ENCODE measurements at places on chromosomes 1 and 21.

GRCh38 chr1:187689129-187689528, 860.4 kb downstream of the PLA2G4A start:
- no peak for DNase-seq

DNA sequence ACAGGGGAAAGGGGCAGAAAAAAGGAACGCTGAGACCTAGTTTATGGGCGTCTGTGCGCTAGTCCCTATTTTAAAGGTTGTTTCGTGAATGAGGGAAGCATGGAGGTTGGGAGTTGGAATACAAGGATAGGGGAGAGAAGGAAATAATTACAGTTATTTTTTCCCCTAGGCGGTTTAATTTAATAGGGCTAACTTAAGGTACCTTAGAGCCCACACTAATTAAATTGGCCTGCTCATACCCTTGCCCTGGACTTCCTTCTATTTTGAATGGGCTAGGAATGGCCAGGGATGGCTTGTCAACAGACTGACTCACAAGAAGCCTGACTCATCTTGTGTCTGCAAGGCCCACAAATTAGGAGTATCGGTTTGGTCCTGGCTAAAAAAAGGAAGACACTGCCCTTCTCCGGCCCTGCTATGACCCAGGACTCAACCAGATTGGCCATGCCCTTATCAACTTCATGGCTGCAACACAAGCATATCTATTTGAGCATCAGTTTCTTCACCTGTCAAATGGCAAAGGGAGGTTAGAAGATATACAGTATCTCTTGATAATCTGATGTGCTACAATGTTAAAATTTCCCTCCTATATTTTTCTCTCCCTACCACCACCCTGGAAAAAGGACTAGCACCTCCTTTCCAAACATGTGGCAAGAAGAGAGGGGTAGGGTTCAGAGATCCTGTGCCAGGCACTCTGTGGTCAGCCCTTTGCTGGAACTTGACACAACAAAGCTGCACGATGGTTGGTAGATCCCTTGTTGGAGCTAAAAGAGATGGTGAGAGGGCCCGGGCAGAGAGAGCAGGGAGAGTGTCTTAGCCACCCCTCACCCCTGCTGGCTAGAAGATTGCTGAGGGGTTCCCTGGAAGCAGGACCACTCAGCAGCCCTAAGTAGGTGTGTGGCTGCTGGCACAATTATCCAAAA, 2.2 kb upstream of the SSBP3 start:
- no peak for DNase-seq

DNA sequence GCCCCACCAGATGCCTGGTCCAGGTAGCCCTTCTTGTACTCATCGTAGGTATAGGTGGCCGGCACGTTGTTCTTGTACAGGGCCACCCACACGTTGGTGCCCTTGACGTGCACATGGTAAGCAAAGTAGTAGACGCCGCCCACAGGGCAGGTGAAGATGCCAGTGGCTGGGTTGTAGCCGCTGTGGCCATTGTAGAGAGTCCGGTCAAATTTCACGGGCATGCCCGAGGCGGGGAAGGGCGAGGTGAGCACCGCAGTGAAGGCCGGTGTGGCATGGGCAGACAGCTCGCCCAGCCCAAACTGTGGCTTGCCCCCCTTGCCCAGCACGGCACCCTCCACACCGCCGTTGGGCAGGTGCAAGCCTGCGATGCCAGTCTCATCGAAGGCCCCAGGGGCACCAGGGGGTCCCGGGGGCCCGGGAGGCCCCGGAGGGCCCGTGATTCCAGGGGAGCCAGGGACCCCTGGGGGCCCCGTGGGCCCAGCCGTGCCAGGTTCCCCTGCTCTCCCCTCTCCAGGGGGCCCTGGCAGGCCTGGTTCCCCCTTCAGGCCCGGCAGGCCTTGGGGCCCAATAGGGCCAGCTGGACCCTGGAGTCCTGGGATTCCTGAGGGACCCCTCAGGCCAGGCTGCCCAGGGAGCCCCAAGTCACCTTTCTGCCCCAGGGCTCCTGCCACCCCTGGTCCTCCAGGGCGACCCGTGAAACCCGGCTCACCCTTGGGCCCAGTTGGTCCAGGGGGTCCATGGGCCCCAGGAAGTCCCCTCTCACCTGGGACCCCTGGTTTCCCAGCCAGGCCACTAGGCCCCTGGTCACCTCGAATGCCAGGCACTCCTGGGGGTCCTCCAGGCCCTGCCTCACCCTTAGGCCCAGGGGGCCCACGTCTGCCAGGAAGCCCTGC, 9.2 kb downstream of the ADPRS start:
- no peak for DNase-seq

DNA sequence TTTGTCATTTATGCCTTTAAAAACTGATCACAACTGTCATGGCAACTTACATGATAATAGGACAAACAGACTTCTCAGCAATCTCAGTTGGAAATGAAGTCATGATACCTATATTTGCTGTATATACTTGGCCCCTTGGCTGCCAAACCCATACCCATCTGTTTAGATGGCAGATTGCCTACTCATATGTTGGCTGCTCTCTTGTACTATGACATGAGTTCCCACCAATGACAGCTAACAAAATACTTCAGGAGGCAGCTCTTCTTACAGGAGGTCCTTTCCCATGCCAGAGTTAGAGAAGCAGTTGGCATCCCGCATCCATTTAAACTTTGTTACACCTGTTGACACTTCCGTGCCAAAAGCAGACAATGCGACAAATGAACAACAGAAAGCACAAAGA, 603.1 kb upstream of the ADGRL2 start:
- no peak for DNase-seq

GRCh38 chr1:58895082-58895481, 111.2 kb upstream of the JUN start:
- no peak for DNase-seq

- no peak for DNase-seq
Observed at GRCh38 chr1:115982400-115982799, 6.1 kb downstream of the SLC22A15 start.

GRCh38 chr1:7953850-7954609, 7.5 kb upstream of the PARK7 start:
- peak; percentile 85 for DNase-seq

DNA sequence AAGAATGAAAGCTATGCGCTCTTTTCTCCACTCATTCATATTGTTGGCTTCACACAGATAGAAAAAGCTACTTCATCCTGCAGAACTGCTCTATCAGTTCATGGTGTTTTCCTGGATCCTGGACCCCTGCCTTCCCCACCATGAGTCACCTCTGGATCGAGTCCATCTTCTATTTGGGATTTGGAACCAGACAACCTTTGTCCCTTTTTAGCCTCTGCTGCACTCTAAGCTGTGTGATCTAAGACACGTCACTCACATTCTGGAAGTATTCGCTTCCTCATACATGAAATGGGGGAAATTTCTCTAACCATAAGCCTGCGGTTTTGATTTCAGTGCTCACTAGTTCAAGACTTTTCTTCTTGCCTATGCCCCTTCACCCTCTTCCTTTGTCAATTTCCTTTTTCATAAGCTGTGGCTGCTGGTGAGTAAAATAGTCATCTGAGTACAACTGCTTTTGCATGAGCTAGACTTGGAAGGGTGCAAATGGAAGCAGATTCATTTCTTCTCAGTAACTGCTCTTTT, 14.1 kb upstream of the DEGS1 start:
- DNase-seq: no peak

GRCh38 chr1:155648207-155649147, 38.5 kb downstream of the MSTO1 start:
- no peak for DNase-seq

DNA sequence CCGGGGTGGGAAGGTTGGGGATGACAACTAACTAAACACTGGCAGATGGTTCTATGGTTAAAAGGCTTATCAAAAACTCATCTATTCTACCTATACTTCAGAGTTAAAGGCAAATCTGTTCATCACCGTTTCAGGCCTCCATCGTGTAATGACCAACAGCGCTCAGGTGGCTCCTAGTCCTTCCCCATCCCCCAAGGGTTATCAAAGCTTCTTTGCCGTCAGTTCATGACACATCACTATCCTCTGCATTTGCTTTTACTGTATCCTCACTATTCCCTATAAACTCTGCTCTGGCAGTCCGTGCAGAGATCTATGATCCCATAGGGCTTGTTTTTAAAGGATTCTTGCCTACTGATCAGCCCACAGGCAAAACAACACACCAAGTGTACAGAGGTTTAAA, 8.2 kb downstream of the HMGN1 start:
- no peak for DNase-seq

DNA sequence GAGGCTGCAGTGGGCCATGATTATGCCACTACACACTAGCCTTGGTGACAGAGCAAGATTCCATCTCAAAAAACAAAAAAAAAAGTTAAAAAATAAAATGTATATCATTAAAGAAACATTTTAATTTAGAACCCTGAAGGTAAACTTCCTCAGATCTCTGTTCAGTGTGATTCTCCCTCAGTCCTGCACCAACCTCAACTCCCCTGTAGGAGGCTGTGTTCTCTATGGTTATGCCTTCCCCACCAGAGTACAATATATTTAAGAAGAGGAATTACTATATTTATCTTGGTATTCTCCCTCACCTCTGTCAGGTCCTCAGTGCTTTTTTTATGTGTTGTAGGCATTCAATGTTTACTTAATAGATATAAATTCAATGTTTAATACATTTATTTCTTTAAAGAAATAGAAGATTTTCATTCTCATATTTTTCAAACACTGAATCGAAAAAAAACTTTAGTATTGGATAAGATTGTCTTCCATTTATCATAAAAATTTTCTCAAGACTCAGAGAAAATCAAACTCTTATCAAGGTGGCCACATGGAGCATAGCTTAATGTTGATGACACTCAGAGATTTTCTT, 4.8 kb upstream of the LRRC8B start:
- peak; percentile 41 for DNase-seq

DNA sequence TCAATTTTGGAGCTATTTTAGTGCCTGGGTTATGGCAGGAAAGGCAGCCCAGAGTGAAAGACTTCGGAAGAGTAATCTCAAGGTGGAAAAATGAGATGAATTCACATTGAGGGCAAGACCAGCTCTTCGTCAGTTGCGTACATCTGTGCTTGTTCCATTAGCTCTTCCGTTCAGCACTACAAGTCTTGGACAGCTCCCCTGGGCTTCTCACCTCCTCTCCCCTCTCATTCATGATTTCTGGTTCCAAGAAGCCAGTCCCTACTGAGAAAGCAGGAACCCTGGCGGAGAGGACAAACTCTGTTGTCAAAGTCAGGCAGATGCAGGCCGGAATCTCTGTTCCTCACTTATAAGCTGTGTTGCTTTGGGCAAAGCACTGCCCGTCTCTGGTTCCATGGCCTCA, 76.5 kb downstream of the ACTL8 start:
- no peak for DNase-seq

DNA sequence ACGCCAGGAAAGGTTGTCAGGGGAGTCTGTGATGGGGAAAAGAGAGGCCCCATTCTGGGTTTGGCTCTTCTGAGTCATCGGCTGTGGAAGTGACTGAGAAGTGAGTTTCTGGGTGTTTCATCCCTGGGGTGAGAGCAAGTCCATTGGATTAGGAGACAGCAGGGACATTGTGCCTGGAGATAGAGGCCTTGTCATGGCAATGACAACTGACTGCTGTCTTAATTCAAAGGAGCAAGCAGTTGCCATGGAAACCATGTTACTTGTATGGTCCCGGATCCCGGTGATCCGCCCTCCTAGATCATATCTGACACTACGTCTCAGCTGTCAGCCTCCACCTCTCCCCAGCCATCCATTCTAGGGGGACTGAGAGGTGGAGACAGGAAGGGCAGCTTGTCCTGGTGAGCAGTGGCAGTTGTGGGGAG, 34.4 kb downstream of the KIAA0040 start:
- DNase-seq: no peak

DNA sequence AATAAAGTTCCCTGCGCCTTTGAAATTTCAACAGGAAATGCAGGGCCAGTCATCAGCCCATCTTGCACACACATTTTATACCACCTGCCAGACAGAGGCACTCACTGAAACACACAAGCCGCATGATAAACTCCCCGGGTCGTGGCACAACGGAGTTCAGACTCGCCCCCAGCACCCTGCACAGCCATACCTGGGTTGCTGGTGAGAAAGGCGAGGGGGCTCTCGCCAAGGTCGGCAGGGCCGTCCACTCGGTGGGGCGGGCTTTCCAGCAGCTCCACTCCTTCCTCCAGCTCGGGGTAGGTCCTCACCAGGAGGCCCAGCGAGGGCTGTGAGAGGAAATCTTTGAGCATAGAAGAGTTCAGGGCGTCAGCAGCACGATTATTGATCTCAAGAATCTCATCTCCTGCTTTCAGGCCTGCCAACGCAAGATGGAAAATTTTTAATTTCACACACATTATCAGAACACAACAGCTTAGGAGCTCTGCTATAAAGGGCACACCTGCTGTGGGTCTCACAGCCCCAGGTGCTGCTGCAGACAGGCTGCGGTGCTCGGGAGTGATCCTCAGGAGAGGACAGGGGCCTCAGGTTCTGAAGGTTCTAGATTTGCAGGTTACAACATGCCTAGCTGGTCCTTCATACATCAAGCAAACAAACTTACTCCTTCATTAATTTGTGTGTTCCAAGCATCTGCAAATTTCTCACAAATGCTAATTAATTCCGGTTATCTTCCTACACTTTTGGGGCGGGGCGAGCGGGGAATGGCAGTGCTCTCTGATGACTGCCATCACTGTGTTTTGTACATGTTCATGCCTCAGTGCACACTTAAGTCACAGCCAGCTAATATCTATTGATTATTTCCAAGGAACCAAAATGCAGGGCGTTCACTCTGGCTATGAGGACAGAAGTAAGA, 144.2 kb upstream of the KRTAP19-8 start:
- peak; percentile 65 for DNase-seq
